ENCODE measurements at places on chromosomes 1 and 21.

DNA sequence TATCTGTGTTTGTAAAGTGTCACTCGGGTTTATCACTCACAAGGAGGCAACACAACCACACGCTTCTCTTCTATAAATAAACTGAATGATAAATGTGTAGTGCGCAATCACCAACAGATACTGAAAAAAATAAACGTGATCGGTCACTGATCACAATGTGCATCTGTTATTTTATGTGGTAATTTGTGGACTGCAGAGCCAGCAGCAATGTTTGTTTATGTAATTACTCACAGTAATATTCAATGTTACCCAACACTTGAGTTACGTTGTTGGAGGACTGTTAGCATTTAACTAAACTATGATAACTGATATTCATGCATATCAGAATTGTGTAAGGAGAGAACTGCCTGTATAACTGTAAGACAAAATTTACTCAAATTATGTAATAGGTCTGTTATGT lies 129.6 kb downstream of the USH2A start:
- no peak for DNase-seq

DNA sequence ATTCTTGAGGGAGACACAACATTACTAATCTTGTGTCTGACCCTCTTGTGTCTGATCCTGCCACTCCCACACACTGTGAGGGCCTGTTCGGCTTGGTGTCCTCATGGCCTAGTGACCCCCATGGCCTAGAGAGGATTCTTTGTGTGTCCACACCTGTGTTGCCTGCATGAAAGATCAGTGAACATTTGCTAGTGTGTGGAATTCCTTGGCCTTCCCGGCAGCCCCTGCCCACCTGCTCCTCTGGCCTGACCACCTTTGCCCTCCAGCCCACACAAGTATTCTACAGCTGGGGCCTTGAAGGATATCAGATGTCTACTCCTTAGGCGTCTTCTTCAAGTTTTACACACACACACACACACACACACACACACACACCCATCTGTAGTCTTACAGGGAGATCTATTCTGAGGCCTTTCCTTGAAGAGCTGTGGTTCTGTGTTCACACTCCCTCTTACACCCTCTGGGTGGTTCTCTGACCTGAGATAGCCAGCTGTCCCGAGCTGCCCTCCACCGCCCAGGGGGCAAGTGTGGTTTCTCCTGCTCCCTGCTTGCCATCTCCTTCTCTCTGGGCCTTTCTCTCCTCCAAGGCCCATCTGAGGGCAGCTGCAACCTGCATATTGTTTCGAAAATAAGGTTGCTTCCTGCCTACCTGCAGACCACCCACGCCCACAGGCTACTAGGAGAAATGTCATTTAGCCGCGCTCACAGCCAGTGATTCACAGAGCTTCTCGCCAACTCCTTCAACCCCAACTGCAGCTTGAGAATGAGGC lies 45.4 kb downstream of the CD247 start:
- no peak for DNase-seq

- DNase-seq, result no peak
Measured at GRCh38 chr1:228088586-228089498, 6.3 kb downstream of the ARF1 start.

DNA sequence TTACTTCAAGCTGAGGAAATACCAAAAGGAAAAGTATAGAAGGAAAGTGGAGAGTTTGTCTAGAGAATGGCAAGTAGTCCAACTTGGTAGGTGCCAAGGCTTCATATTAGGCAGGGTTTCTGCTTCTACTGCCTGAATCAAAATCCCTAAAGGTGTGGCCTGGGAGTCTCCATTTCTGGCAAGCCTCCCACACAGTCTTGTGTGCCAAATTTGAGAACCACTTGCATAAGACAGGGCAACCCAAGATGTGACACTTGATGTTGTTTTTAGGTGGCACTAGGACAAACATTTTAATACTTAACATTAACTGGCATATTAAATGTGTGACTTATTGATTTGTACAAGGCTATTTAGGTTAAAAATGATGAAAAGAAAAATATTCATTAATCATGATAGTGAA lies 60.1 kb downstream of the ATG4C start:
- no peak for DNase-seq

GRCh38 chr1:101697072-101697471 lies 299.7 kb downstream of the OLFM3 start:
- no peak for DNase-seq

DNA sequence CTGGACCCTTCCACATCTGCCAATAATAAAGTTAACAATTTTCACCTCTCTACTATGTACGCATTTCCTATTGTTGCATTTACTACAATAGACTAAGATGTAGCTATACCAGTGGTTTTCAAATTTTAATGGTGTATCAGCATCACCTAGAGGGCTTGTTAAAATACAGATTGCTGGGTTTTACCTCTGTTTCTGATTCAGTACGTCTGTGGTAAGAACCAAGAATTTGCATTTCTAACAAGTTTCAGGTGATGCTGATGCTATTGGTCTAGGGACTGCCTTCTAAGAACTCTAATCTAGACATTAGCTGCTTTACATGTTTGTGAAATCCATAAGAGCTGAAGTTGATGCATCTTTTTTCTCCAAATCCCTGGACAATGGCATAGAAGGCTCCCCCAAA lies 59.7 kb downstream of the ERICH3 start:
- no peak for DNase-seq

Measured in stimulated activated CD8-positive, alpha-beta memory T cell treated with anti-CD3 and anti-CD28 coated beads, Interleukin-7, amount 100 ng/mL, for 4 hours (primary cell).